Thoracic aorta (tissue), 2 donors: ENCODE measurements at places on chromosomes 3 and 15.

DNA sequence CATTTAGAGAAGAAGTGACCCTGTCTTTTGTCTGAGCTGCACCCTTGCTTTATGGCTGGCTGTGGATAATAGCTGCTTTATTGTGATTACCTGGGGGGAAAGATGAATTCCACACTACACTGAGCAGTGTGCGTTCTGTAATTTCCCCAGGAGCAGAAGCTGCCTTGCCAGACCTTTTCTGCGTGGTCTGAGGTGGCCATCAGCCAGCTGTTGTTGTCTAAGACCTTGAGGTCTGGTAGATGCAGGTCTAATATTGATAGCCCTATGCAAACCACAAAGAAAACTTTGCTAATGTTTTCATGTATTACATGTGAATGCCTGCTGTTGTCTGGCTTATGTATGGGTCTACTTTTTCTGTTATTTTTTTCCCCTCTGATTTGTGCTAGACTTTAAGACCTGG lies 144.6 kb downstream of the THSD4 start:
- DNase-seq, result no peak

- no peak for DNase-seq
These were observed 121.4 kb downstream of the GMPS start for GRCh38 chr3:155991847-155992246.

DNA sequence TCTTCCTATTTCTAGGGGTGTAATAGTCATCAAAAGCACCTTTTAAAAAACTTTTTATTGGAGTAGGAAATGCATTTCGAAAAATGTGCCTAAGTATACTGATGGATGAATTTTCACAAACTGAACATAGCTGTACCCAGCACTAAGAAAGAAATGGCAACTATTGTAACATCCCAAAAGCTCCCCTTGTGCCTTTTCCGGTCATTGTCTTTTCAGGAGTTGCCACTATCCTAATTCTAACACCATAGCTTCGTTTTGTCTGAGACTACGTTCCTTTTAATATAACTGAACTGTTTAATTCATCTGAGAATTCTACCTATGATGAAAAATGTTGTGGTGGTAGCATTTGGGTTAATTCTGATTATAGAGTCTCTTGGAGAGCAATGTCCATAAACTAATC lies 1.9 kb downstream of the TIMMDC1 start:
- DNase-seq, result no peak

- no peak for DNase-seq
These were observed 388.2 kb upstream of the AGTR1 start for GRCh38 chr3:148309390-148310035.

GRCh38 chr3:171828902-171829770 lies 14.0 kb upstream of the TMEM212 start:
- DNase-seq, result no peak

DNA sequence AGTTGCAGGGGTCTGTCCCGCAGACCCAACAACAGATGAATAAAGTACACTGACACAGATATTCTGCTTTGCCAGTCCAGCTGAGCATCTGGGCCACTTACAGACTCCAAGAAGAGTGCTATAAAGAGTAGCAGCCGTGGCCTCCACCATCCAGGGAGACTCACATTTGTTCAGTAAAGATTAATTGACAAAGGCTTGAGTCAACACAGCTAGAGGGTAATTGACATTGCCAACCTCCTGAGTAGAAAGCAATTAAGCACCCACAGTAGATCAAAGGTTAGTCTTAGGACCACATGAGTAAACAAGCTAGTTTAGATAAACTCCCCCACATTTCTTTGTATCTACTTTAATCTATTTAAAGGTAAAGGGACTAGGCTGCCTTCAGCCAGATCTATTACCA lies 16.3 kb upstream of the CRTC3 start:
- no peak for DNase-seq

GRCh38 chr3:19267040-19267439 lies 118.7 kb downstream of the KCNH8 start:
- no peak for DNase-seq

DNA sequence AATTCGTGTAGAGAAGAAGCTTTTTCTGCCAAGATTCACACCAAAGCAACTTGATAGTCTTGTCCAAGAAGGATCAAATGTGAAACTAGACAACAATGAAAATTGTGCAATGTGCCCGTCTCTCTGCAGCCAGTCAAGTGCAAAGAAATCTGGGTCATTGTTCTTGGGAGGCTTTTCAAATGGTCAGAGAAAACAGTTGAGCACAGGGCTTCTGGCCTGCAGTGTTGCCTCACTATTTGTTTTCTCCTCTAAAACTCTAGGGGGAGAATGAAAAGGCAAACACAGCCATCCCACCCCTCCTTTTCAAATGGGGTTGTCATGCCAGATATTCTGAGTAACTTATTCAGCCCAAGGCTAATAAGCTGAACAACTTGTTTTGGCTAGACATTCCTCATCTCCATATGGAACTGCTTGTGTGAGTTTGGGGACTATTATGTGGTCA lies 417.6 kb upstream of the CDIN1 start:
- DNase-seq, result no peak

DNA sequence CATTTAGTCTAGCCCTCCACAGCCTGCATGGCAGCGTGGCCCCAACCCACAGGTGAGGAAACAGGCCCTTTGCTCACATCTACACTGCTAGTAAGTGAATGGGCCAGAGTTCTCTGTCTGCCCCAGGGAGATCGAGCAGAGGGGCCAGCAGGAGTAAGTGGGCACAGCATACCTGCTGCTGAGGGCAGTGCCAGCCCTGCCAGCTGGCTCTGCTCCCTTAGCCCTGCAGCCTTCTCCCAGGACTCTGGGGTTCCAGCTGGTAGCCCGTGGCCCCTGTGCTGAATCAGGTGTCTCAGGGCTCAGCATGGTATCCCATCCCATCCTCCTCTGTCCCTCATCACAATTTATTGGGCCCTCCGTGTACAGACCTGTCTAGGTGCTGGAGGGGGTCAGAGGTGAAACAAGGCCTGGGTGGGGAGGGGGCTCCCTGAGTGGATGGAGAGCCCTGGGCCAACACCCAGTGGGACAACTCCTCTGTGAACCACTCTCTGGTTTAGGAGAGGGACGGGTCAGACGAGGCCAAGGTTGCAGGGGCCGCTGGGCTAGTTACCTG lies 101.8 kb downstream of the DNAJB8 start:
- no peak for DNase-seq

DNA sequence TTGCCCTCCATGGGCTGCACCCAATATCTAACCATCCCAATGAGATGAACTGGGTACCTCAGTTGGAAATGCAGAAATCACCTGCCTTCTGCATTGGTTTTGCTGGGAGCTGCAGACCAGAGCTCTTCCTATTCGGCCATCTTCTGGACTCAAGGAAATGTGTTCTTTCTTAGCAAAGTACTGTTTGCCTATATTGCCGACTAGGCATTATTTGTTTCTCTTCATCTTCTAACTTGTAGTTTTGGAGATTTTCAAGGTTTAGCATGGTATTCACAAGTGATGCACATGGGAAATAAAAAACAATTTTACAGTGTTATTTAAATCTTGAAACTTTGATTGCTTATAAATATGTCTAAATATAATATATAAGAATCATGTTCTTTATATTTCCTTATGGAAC lies 377.8 kb upstream of the POU1F1 start:
- no peak for DNase-seq

DNA sequence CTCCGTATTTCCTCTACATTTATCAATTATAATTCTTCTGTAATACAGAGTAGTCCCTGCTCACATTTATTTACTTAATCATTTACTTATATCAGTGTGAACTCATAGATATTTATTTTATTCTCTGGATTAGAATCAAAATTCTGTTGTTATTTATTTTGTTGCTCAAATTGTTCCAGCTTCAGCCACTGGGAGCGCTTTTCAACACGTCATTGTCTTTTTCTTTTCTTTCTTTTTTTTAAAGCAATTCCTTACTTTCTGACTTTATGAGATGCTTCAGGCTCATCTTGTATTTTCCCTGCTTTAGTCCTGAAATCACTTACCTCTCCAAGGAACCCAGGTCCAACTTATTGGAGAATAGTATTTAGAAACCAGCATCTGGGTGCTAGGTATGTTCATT lies 53.4 kb downstream of the GLCE start:
- DNase-seq, result no peak

GRCh38 chr15:99998661-99999101 lies 265.4 kb upstream of the LYSMD4 start:
- no peak for DNase-seq

- no peak for DNase-seq
These were observed 749.8 kb upstream of the SGO1 start for GRCh38 chr3:20935791-20936190.

DNA sequence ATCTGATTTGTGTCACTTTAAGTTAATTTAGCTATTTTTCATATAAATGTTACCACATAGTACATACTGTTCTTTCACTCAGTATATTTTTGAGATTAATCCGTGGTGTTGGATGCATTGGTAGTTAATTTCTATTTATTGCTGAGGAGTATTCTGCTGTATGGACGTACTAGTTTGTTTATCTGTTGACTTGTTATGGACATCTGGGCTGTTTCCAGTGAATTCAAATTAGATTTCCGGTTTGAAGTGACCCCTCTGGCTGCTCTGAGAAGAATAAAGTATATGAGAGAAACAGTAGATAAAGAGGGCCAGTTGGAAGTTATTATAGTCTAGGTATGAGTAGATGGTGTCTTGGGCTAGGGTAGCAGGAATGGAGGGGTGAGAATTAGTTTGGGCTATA lies 15.6 kb downstream of the KAT2B start:
- DNase-seq, result no peak

- no peak for DNase-seq
These were observed 144.1 kb upstream of the GALNT15 start for GRCh38 chr3:16030342-16030741.

DNA sequence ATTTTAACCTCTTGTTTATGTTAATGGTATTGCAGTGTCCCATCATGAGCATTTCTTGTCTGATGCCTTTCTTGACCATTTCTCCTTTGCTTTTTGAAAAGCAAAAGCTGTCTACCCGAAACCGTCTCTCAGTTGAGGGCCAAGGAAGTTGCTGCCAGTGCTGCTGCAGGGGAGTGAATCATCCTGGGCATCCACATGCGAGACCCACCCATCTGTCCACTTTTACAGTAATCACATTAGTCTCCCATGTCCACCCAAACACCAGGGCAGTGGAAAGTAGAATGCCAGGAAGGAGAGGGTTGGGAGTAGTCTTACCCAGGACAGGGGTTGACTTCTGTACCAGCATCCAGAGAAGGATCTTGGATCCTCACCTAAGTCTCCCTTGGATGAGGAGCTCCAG lies 48.6 kb upstream of the TEX264 start:
- DNase-seq, result no peak

GRCh38 chr3:192352142-192352541 lies 375.2 kb downstream of the FGF12 start:
- DNase-seq, result no peak
